ENCODE measurements at places on chromosomes 2 and 18. TPM values are rescaled to one million over a fixed set of nuclear protein-coding genes. Genes with fewer than 3 reads are reported as not detected.

The C2orf78 gene
- total RNA-seq = not detected

The LBX2 gene
- not detected for total RNA-seq

The EVX2 gene
- total RNA-seq = not detected

The PLB1 gene
- total RNA-seq = 1.3 TPM

The PPP1R1C gene
- total RNA-seq = 1.5 TPM

The SERPINB4 gene
- 0.40 TPM for total RNA-seq

GRCh38 chr2:223319601-223320000, 267.6 kb downstream of the KCNE4 start:
- DNase-seq = no peak

DNA sequence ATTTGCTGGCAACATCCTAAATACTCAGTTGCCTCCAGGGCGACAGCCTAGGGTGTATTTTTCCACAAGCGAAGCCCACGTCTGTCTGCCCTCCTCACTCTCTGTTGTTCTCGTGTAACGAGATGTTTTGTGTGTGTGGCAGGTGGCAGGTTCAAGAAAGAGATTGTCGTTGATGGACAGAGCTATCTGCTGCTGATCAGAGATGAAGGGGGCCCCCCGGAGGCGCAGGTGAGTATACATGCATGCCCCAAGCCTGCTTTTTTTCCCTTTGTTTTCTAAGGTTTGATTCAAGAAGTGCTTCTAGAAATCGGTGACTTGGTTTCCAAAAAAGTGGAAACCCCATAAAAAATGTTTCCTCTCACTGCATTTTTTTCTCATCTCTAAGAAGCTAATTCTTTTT, 247.0 kb downstream of the AGAP1 start:
- DNase-seq = peak; percentile 42

DNA sequence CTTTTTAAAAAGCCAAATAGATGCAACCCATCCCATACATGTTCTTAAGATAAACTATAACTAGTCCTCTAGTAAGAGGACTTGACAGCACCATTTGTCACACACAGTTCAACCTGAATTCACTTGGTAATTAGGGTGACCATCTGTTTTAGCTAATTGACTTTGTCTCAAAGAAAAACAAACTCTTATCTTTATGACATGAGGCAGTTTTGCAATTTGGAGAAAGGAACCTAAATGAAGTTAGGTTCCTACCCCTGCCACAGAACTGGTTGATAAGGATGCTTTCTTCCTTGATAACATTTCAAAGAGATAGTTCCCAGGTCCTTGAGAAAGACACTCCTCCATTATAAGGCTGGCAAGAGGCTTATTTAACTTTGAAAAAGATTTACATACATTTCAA, 57.4 kb upstream of the LRRTM1 start:
- DNase-seq = no peak

DNA sequence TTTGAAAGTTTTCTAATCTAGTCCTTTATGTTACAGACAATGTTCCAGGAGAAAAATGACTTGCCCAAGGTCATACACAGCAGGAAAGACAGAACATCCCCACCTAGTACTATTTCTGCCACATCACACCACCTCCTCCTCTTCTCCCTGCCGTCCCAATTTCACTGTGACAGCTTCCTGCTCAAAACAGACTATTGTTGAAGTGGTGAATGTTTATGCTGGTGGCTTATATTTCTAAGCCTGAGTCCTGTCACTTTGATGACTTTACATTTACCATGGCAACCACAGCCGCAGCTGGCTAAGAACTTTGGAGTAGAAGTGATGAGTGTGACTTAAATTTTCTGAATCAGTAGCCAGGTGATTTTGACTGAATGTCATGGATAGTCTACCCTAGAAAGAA, 10.0 kb downstream of the GALNT5 start:
- no peak for DNase-seq

DNA sequence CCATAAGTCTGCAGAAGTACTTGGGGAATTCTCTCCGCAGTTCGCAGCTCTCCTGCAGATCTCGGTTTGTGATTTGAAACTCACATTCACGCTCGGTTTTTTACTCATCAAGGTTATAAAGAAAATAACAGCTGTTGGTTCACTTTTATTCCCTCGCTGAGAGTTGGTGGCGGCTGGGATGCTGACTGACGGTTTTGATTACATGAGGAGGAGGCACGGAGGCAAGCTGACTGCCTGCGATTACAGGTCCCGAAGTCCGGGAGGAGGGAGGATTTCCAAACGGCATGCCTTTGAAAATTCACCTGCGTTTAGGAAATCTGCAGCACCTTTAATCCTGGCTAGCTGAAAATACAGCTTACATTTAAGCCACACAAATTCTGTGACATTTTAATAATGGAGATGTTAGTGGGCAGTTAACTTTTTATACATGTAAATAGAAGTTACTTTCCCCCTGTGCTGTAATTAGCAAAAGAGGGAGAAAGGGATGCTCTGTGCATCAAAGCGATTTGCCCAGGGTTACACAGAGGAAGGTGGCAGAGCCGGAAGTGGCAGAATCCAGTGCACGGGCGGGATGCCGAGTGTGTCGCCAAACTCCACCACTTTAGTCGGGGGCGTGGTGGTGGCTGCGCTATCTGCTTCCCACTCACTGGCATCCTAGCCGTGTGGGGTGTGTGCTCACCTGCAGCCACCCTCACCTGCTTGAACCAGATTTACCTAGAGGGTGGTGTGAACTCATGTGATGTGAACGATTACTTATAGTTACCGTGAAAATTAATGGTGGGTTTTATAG, 14.7 kb downstream of the AGAP1 start:
- no peak for DNase-seq

DNA sequence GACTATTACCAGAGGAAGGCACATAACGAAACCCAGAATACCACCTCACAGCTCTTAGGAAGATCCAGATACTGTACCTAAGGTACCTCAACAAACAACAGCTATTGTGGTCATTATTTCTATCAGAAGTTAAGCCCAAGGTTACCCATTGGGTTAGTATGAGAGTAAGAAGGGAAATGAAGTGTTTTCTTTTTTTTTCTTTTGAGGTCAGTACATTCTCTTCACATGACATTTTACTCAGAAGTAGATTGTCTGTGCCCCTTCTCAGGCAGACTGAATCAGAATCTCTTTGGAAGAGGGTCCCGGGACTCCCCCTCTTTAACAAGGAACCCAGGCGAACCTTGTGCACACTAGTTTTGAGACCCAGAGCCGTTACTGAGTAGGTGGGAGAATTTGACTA, 233.7 kb upstream of the CXCR4 start:
- no peak for DNase-seq

DNA sequence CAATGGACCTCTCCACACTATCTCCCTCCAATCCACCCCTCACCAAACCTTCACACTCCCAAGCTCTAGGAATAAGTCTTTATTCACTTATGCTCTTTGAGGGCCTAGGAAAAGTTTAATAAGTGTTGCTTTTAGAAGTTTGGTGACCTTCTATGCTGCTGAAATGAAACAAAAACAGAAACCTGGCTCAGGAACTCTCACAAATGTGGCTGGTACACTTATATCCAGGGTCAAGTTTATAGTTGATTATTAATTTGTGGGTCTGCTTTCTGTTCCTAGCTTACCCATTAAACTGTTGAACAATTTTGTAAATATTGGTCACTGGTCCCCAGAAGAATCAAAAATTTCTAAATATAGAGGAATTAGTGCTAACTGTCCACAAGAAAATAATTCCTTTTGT, 14.2 kb upstream of the ANKRD44 start:
- no peak for DNase-seq

DNA sequence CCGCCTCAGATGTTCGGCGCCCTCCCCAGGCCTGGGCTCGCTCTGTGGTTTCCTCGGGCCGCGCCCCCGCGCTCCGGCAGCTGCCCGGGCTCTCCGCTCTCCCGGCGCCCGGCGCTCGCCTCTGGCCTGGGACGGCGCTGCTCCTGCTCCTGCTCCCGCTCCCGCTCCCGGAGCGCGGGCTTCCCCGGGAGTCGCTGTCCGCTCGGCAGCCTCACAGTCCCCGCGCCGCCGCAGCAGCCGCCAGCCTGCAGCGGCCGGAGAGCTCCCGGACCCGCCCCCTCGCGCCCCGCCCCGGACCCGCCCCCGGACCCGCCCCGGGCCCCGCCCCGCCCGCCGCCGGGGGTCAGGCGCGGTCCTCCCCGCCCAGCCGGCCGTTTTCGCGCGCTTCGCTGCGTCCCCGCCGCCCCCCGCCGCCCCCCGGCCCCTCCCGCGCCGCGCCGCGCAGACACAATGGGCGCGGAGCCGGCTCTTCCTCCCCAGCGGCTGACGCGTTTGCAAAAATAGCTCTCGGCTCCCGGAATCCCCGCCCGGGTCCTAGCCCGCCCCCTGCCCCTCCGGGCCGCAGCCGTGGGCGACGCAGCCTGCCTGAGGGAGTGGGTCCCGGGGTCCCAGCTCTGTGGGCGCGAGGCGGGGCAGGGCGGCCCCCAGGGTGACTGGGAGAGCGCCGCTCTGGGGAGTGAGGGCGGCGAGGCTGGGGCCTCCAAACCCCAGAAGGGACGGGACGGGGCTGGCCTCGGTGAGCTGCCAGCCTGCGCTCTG, at the start of gene ARL4C:
ARL4C (minus strand) TSS at position 247 of the 759 bp plus-strand sequence. CDS start 495 bp downstream, outside the sequence.
- peak; percentile 57 for DNase-seq

DNA sequence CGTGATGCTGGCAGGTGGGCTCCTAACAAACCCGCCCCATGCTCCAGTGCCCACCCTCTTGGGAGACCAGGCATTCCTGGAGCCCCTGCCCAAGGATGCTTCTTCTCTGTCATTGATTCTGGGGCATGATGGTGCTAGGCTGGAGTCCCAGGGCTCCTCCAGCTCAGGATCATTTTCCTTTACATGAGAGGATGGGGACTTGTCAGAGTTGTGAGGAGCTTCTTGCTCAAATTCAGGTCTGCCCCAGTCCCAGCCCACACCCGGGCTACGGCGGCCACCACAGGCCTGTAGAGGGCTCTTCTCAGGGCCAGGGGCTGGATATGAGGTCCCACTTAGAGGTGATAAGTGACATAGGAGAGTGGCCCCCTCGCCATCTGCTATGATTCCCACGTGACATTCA, 141.1 kb upstream of the COPS8 start:
- DNase-seq = no peak

DNA sequence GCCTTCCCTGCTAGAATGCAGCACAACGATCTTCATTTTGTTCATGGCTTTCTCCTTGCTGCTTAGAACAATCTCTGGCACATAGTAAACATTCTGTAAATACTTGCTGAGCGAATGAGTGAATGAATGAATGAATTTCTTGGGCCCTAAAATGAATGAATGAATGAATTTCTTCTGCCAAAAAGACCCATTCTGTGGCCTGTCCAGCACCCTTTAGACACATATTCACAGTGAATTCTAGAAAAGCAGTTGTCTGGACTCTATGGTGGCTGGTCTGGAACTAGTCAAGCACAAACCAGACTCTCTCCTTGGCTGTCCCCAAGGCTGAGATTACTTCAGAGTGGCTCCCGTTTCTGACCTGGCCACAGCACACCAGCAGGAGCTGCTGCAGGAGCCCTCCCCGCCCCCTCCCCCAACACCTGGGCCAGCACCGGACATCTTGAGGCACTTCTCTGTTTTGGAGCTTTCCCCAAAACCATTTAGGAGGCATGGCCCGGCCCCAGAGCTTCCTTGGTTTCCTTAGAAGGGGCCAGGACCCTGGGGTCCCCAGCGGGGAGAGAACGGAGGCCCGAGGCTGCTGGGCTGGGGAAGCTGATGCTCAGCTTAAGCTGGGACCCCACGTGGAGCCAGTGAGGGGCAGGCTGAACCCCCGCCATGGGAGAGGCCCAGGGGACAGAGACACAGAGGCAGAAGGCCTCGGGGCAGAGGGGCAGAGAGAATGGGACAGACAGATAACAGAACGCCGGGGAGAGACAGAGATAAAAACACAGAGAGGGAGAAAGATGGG, 159.0 kb downstream of the ZFP36L2 start:
- no peak for DNase-seq

GRCh38 chr18:11497585-11497984, 111.8 kb upstream of the SLC35G4 start:
- no peak for DNase-seq

DNA sequence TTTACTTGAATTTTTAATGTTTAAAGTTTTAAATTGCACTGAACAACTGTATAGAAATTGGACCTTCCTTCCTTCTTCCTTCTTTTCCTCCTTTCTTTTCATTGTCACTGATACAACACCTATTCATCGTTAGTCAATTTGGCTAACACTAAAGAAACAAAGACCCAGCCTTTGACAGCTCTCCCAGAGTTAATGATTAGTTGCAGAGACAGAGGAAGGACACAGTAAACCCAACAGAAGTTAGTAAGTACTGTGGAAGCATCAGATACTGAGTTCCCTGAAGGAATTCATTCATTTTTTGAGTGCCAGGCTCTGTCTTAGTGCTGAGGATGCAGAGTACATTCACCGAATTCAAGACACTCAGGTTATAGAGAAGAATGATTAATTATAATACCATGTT, 77.9 kb upstream of the RAB27B start:
- DNase-seq = no peak

DNA sequence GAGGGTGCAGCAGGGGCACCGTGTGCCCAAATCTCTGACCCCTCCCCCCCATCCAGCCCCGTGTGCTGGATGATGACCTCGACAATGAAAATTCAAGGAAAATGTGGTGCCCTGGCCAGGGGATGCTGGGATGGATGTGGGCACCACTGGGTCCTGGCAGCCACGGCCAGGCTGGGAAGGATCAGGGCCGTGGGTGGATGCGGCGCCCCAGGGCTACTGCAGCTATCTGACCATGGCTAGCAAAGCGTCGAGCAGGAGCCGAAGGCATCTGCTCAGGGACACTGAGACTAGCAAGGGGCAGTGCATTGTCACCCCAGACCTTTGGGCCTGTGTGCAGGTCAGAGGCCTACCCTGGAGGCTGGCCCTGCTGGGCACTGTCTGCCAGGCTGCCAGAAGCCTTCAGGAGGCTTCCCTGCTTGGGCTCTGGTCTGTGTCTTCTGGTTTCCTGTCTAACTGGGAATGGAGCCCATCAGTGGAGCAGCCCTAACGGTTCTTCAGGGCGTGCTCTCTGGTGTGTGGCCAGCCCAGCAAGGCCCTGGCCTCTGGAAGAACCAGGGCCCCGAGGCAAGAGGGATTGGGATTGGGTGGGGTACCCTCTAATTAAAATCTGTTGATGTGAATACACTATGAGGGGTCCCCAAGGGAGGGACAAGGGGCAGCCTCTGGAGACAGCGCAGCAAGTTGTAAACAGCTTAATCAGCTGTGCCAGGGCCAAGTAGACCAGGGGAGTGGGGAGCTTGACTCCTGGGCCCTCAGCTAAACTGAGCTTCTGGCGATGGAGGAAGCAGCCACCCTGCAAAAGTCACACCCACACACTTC, 98.0 kb downstream of the STPG4 start:
- no peak for DNase-seq

- DNase-seq = no peak
These were observed 1.8 kb upstream of the CCBE1 start for GRCh38 chr18:59699061-59699460.
